ENCODE measurements at places on chromosomes 7 and 10.

DNA sequence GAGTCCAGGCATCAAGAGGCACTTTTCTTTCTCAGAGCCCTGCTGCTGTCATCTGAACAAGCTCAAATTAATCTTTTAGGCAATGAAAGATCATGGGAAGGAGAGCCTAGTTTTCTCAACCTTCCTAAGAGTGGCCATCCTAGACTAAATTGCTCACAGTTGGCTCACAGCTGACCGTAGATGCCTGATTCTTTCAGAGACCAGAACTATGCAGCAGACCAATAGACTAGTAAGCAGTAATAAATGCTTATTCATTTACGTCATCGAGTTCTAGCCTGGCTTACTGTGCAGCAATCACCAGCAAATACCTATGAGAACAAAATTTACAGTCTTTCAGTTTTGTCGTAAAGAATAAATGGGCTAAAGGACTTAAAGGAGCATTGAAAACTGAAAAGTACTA is 602.9 kb upstream of the GHITM start:
- no peak for DNase-seq

DNA sequence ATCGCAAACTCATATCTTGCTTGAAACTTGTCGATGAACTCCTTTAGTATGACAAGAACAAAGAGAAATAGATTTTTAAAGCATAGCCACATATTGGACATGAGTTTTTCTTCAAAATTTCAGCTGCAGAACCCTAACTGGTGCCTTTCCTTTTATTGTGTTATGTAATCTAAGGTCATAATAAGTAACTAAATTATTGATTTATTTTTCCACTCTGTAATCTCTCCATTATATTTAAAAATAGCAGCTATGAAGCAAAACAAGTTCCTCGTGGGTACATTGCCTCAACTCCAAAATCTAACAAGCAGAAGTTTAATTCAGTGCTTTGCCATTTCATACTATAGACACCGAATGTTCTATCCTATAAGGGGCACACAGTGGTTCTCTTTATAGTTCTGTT is 159.2 kb upstream of the PRSS1 start:
- no peak for DNase-seq

GRCh38 chr10:28858646-28859045 is 181.3 kb downstream of the BAMBI start:
- no peak for DNase-seq

- no peak for DNase-seq
These were observed 73.4 kb downstream of the ABI1 start for GRCh38 chr10:26787362-26787761.

- no peak for DNase-seq
These were observed 322.8 kb downstream of the GLRX3 start for GRCh38 chr10:130459011-130459410.

DNA sequence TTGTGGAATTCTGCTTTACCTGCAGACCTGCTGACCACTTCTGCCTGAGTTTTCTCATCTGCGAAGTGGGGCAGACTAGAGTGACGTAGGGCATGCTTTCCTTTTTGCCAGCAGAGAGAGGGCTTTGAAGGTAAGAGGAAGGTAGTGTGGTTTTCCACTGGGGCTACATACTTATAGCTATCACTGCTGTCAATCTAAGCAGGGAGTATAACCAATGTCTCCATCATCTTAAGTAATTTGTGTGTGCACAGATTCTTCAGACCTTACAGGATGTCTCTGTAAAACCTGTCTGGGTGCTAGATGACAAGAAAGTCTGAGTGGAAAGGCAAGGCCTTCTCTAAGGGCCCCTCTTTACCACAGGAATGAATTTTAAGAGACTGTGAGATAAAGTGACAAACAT is 106.8 kb downstream of the RBM20 start:
- no peak for DNase-seq

DNA sequence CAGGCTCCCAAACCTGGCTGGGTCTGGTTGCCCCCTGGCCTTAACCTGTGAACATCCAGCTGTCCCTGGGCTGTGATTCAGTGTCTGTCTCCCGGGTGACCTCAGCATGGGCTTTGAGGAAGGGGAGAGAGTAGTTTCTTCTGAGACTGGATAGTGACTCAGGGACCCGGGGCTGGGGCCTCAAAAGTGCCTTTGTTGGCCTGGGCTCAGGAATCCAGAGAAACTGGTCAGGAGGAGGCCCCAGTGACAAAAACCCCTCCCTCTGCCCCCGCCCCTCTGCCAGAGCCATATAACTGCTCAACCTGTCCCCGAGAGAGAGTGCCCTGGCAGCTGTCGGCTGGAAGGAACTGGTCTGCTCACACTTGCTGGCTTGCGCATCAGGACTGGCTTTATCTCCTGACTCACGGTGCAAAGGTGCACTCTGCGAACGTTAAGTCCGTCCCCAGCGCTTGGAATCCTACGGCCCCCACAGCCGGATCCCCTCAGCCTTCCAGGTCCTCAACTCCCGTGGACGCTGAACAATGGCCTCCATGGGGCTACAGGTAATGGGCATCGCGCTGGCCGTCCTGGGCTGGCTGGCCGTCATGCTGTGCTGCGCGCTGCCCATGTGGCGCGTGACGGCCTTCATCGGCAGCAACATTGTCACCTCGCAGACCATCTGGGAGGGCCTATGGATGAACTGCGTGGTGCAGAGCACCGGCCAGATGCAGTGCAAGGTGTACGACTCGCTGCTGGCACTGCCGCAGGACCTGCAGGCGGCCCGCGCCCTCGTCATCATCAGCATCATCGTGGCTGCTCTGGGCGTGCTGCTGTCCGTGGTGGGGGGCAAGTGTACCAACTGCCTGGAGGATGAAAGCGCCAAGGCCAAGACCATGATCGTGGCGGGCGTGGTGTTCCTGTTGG is at the start of gene CLDN4:
Gene CLDN4, plus strand, starts transcription at position 316 of the 903 bp plus-strand sequence. Its CDS starts 206 bp downstream, at position 522.
- no peak for DNase-seq

DNA sequence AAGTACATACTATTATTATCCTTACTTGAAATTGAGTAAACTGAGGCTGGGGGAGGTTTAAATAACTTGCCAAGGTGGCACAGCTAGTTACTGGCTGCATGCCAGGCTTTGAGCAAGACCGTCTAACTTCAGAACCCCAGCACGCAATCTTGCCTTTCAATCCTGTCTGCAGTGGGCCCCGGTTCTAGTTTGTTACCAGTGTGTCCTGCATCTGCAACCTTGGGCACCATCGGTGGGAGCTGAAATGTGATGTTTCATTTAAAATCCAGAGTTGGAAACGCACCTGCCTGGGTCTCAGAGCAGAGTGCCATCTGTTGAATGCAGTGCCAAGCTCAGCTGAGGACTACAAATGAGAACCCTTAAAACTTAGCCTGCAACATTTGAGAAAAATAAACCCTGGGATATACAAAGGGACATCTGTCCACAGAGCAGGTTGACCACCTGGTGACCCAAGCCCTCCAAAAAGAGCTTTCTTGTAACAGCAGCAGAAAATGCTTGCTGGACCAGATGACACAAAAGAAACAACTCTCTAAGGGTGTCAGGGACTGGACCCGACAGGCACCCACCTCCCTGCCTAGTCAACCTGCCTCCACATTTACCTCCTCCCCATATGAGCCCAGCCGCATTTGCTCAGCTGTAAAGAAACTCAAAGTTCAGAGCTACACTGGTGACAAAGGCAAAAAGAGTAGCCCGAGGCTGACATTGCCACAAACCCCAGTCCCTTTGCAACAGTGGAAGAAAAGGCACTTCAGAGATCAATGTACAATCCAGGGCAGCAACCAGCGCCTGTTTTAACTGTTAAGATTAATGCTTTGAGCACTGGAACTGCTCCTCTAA is 1.7 kb downstream of the SH3PXD2A start:
- DNase-seq = no peak

DNA sequence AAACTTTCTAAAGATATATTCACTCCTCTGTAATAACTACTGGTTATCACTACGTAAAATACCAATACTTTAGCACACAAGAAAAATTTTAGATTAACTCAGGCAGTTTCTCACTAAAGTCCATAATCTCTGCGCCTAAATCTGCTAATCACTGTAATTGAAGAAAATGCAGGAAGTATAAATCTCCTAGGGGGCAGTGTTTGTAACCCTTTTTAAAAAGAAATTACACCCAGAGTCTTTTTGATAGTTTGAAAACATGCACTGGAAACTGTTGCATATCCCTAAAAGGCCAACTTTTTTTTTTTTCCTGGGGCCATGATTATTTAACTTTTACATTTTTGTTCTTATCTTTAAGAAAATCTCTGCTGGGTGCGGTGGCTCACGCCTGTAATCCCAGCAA is 209.6 kb downstream of the KIAA1217 start:
- no peak for DNase-seq

Measured in amniotic stem cell (primary cell).